ENCODE measurements at places on chromosomes 5 and 9.

- DNase-seq, result no peak
These were observed 408.2 kb upstream of the PRR16 start for GRCh38 chr5:120055858-120056257.

DNA sequence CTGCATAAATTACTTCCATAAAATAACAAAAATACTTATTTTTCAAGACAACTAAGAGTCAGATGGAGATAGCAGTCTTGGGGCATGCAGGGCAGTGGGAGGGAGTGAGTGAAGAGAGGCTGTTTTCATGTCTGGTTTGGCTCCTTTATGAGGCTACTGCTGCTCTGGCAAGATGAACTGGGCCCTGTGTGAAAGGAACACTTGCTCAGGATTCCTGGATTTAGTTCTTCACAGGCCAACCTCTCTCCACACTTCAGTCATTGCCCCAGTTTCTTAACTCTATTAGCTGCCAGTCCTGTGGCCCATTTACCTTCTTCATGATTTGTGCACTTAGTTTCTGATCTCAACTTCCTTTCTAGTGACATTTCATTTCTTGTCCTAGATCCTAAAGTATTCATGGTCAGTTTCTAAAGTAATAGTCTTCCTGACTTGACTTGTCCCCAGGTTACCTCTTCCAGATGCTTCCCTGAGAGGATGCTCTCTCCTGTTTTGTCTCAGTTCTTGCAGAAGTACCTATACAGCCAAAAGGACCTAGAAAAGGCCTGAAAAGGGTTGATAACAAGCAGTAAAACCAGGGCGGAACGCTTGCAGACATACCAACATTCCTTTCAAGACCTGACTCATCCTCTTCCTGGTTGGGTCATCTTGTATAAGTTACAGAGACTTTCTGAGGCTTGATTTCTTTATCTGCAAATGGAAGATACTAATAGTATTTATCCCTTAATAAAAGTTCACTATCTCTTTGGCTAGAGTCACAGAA, 77.0 kb upstream of the ZFAND5 start:
- no peak for DNase-seq

DNA sequence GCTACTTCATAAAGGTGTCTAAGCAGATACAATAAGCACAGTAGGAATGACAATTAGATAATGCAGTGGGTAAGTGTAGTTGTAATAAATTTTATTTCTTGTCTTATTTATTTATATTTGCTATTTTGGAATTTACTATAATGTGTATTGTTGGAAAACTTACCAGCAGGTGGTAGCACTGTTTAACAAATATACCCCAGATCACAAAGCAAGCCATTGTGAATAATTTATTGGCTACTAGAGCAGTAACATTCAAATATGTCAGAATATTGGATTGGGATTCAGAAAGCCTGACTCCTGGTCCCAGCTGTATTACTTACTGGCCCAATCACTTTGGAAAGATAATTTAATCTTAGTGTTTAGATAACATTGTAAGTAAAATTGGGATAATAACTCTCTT, 78.0 kb downstream of the ISOC1 start:
- DNase-seq, result no peak

- no peak for DNase-seq
These were observed 924.8 kb upstream of the CDH9 start for GRCh38 chr5:27963050-27963783.

DNA sequence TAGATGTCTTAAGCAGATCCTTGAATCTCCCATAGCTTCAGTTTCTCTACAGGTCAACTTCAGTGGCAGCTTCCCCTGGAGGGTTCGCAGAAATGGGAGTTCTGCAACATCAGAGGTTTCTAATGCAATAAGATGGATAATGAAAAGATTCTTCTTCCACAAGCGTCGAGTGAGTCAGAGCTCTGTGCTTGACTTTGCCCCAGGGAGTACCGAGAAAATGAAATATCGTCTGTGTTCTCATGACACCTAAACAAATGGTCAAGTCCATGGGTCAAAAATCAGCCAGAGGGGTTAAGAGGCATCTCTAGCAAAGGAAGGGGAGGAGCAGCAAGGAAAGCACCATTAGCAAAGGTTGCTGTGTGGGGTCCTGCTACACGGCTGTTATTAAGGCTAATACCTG, 3.2 kb upstream of the ADRA1B start:
- DNase-seq, result no peak

GRCh38 chr9:111613436-111614040, 14.1 kb upstream of the PTGR1 start:
- DNase-seq, result no peak

- no peak for DNase-seq
These were observed 31.2 kb downstream of the NR3C1 start for GRCh38 chr5:143372187-143372829.

GRCh38 chr9:107929443-107929842, 439.9 kb upstream of the KLF4 start:
- DNase-seq, result no peak

Data from nephron progenitor cell (in vitro differentiated cells).